ENCODE measurements at places on chromosomes 12 and 14. TPM values are rescaled to one million over a fixed set of nuclear protein-coding genes. Genes with fewer than 3 reads are reported as not detected.

DNA sequence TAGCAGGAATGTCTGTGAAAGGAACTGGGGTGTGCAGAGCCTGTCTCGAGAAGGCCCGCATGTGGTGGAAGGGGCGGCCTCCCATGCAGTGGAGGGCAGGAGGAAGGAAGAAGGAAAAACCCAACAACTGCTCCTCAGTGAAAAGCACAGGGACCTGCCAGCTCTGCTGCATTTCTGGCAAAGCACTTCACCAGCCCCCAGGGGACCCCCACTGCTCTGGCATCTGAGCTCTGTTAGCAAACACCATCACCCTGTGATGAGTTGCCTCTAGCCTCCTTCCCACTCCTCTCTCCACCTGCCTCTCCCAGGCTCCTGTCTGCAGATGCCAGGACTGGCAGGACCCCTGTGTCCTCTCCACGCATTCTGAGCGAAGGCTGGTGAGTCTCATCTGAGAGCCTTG is 69.0 kb upstream of the DDX11 start:
- no peak for DNase-seq

DNA sequence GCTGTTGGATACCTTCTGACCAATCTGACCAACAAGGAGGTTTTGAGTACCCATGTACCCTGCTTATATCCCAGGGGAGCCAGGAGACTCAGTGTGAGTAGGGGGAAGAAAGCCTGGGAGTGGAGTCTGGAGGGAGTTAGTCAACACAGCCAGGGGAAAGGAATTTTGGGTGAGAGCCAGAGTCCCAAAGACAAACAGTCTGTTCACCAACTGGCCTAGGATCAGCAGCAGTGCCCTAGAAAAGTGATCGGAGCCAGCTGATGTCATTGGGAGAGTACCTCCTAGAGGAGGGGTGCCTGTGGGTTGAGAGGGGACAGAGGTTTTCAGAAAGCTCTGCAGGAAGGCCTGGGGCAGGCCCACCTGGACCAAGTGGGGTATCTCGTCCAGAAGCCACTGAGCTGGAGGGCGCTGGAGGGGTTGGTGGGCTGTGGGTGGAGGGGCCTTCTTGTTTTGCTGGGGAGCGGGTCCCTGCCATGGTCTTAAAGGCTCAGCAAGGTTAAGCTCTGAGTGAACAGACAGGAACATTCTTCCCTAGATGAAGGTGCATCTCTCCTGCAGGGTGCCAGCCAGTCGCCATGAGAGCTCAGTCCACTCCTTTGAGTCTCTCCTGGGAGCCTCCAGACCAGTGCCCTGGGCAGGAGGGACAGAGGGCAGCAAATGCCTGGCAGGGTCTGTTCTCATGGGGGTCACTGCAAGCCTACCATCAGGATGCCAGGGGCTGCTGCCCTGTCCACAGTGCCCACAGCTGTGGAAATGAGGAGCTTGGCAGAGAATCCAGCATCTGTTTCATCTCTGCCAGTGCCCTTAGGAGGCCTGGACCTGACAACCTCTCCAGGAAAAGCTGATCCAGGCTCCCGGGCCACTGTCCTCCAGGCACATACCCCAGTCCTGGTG is 63.6 kb downstream of the CHGA start:
- DNase-seq = peak; percentile 45

GRCh38 chr12:3670083-3670620 is 82.8 kb downstream of the CRACR2A start:
- DNase-seq = no peak

DNA sequence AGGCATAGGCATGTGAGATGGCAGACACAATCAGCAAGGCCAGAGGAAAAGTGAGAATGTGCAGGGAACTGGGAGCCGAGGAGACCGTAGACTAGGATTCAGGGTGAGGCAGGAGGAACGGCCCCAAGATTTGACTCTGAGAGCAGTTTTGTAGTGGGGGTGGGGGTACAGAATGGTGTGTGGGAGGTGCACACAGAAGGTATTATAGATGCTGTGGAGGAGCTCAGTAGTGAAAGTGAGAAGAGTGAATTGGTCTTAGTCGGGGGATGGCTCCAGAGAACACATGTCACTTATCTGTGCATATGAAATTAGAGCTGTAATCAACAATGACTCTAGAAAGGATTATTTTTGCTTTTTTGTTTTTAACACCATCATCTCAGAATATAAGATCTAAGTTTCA is 11.9 kb downstream of the ZNF664 start:
- no peak for DNase-seq

- peak; percentile 53 for DNase-seq
Measured at GRCh38 chr12:51323966-51324895, at the start of gene BIN2. Gene BIN2 (minus strand): TSS chr12:51324174. CDS start chr12:51324102, 72 bp downstream.

DNA sequence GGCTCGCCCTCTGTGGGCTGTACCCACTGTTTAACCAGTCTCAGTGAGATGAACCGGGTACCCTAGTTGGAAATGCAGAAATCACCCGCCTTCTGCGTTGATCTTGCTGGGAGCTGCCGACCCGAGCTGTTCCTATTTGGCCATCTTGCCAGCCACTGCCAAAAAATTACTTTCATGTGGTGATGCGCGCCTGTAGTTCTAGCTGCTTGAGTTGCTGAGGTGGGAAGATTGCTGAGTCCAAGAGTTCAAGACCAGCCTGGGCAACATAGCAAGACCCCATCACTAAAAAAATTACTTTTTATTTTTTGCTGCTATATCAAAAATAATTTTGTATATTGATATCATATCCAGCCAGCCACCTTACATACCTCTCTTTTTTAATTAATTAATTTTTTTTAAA is 18.4 kb downstream of the BRMS1L start:
- DNase-seq = no peak

- no peak for DNase-seq
Measured at GRCh38 chr12:66636771-66637170, 42.1 kb downstream of the GRIP1 start.

DNA sequence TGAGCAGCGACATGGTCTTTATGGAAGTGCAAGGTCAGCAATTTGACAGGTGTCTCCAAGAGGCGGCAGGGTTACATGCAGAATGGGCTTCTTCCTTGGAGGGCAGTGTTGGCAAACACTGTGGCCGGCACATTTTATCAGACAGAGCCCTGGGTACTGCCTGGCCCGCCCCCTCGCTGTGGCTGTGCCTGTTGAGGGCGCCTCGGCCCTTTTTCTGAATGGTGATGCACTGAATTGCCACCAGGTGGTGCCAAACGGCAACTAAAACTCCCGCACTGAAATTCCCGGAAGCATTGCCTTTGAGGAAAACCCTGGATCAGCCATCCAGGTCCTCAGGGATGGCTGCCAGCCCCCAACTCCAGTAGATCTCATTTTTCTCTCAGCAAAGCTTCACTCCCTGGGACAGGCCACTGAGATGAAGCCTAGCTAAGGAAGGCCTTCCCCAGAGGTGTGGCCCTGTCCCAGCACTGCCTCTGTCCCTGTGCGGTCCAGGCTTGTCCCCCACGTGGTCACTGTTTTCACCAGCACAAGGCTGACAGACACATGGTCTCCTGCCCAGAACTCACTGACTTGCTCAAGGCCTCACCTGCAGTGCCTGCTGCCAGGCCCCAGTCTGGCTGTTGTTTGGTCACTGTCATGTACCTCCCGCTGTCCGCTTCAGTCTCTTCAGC is 73.6 kb downstream of the TESC start:
- DNase-seq = peak; percentile 72

GRCh38 chr12:53820514-53821306 is 68.9 kb upstream of the CISTR start:
- no peak for DNase-seq

GRCh38 chr12:100720016-100720654 is 74.4 kb upstream of the ANO4 start:
- no peak for DNase-seq

- no peak for DNase-seq
Measured at GRCh38 chr12:122757568-122757967, 4.9 kb downstream of the DENR start.

- DNase-seq = no peak
Measured at GRCh38 chr12:123996581-123996980, 23.6 kb downstream of the ZNF664 start.

DNA sequence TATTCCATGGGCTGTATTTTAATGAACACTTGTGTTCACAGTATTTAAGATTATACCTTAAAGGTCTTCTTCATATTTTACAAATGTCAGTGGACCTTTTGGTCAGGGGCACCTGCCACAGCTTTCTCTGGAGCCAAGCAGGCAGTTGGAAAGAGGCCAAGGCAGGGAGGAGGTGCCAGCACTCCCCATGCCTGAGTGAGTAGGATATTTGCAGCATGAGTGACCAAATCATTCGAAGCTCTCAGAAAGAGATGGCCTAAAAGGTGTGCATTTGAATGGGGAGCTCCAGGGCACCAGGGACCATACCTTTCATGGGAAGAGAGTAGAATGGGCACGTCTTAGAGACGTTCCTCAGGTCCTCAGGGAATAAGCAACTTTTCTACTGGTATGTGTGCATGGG is 121.6 kb downstream of the GPR135 start:
- DNase-seq = peak; percentile 34

DNA sequence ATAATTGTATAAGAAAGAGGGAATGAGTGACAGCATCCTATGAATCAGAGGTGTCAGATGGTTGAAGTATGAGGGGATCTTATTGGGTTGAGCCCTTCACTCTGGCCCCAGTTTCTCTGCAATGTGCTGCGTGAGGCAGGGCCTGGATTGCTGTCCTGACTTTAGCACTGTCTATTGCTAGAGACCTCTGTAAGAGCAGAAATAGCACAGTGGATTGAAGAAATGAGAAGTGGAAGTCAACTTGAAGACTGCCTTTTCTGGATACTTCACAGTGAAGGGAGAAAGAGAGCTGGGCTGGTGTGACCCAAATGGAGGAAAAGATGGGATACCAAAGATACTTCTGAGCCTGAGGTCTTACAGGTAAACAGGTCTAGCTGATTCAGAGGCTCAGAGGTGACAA is 5.8 kb downstream of the ASCL4 start:
- no peak for DNase-seq

DNA sequence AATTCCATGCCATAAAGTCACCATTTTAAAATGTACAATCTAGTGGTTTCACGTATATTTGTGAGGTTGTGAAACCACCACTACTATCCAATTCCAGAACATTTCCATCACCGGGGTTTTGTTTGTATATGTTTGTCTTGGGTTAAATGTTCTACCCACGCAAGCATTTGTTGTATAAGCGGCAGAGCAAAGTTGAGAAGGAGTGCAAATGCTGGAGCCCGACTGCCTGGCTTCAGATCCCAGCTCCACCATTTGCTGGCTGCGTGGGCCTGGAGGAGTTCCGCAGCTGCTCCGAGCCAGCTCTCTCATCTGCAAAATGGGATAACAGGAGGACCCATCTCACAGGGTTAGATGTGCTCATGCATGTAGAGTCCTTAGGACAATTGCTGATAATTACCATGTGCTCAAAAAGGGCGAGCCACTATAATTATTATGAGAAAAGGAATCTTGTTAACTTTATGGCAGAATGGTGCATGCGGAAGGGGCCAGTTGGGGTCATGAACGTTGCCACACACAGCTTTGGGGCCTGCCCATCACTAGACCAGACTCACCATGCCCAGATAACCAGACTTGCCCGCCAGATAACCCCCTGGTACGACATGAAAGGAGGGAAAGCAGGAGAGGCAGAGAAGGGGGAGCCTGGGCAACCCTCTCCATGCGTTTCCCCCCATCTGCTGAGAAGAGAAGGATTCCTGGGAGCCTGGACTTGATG is 6.4 kb downstream of the ACTN1 start:
- DNase-seq = no peak

DNA sequence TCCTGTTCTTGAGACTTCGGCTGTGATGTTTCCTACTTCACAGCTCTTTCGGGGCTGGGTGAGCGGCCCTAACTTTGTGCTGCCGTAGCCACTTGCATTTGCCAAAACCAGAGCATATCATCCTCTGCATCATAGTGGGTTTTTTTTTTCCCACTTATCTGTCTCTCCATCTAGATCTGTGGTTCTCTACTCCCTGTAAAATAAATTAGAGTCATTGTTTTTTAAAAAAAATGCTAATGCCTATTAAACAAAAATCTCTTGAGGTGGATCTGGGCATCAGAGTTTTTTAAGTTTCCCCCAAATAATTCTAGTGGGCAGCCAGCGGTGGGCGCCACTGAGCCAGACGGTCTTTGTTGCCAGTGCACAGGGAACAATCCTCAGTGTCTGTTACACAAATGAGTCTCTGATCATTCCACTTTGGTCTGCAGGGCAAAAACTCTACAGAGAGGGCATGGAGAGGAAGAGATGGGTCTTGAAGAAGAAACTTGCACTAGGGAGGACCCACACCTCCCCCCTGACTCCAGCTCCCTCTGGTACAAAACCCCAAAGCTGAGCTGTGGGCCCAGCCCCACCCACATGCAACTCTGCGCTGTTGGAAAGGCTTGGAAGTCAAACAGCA is 62.4 kb upstream of the BCL2L14 start:
- DNase-seq = no peak

Gene NRXN3
- total RNA-seq = 1.9 TPM

Gene GLIPR1L2
- 1.7 TPM for total RNA-seq

Gene KLRK1
- total RNA-seq = 3.3 TPM

Gene NABP2
- total RNA-seq = 21.7 TPM

Gene STAB2
- total RNA-seq = 0.91 TPM

Gene C12orf50
- total RNA-seq = not detected

Gene PRIMA1
- total RNA-seq = 3.6 TPM

Measured in left cardiac atrium (tissue), 4 donors.